ENCODE measurements at places on chromosomes 11 and 22. TPM values are rescaled to one million over a fixed set of nuclear protein-coding genes. Genes with fewer than 3 reads are reported as not detected.

GTSE1 gene
- total RNA-seq, result 60.5 TPM

OSBP2 gene
- 7.2 TPM for total RNA-seq

OR51S1 gene
- total RNA-seq, result not detected

PTPN5 gene
- not detected for total RNA-seq

Data from activated T-cell treated with anti-CD3 and anti-CD28 coated beads, Interleukin-2, amount 50 U/mL, for 72 hours (primary cell).